ENCODE measurements at places on chromosomes 7 and 10. TPM values are rescaled to one million over a fixed set of nuclear protein-coding genes. Genes with fewer than 3 reads are reported as not detected.

DNA sequence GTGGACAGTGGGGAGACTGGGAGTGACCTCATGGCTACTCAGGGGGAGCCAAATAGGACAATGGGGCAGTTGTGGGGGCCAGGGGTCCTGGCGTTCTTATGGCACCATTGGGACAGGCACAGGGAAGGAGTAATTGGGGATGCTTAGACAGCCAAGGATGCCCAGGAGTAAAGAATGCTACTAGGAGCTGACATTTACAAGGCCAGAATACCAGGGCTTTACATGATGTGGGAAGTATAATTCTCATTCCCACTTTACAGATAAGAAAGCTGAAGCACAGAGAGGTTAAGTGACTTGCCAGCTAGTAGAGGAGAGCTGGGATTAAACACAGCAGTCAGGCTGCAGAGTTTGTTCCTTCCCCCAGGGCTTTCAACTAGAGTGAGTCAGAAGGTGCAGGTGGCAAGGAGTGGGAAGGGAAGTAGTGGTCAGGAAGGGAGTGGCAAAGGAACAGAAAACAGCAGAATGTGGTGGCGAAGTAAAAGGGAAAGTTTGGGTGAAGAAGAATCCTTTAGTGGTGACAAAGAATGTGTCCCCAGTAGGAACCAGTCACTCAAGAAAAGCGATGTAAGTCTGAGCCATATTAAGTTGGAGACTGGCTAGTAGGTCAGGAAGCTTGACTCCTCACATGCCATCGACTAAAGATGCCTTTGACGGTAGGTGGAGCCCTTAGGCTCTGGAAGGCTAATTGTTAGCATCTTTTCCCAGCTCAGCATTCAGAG lies 32.8 kb downstream of the CPVL start:
- no peaks in the 10 kb centered on the region for H3K27me3 ChIP-seq
- H3K4me1 ChIP-seq: no peaks in the 10 kb centered on the region
- no peak overlapping the region for H3K4me3 ChIP-seq
- H3K27ac ChIP-seq: no peak overlapping the region
- no peaks in the 10 kb centered on the region for H3K36me3 ChIP-seq
- DNase-seq: peak; percentile 8

Gene CYP3A7
- not detected for total RNA-seq

DNA sequence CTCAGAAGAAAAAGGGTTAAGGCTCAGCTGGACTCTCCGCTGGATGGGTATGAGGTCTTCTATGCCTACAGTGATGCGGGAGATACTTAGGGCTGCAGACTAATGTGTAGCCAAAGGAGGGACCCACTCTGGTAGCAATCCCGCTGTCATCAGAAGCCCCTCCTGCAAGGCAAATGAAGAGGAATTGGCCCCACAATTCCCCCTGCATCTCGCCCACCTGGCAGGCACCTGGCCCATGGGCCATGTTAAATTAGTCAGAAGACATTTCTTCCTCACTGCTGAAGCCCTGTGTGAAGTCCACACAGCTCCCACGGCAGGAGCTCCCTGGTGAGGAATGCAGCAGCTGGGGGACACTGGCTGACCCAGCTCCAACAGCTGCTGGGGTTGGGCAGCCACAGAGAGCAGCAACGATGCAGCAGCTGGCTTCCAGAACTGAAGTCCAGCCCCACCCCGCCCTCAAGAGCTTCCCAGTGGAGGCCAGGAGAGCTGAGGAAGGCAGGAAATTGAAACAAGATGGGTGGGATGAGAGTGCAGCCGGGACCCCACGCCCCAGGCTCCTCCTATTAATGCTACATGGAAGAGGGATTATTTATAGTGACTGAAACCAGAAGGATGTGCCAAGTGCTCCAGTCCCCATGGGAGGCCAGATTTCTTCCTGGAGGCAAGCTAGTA lies 5.5 kb downstream of the VSTM4 start:
- no peak overlapping the region for H3K4me3 ChIP-seq
- H3K36me3 ChIP-seq: peaks cover 5% of the 10 kb centered on the region
- no peaks in the 10 kb centered on the region for H3K27me3 ChIP-seq
- DNase-seq: no peak
- peaks cover 18% of the 10 kb centered on the region for H3K4me1 ChIP-seq

Gene C10orf105
- total RNA-seq: 0.09 TPM

GRCh38 chr7:37987732-37988131 lies 67.3 kb downstream of the EPDR1 start:
- H3K4me1 ChIP-seq: no peaks in the 10 kb centered on the region
- H3K36me3 ChIP-seq: no peaks in the 10 kb centered on the region
- H3K4me3 ChIP-seq: no peak overlapping the region
- H3K27me3 ChIP-seq: no peaks in the 10 kb centered on the region

GRCh38 chr7:101527844-101528667 lies 101.0 kb downstream of the MYL10 start:
- no peak overlapping the region for H3K4me3 ChIP-seq
- H3K27ac ChIP-seq: no peak overlapping the region
- no peaks in the 10 kb centered on the region for H3K36me3 ChIP-seq
- H3K4me1 ChIP-seq: no peaks in the 10 kb centered on the region
- DNase-seq: no peak
- peaks cover 58% of the 10 kb centered on the region for H3K27me3 ChIP-seq

Gene CACNB2
- total RNA-seq: not detected

GRCh38 chr7:103752995-103753394 lies 236.5 kb downstream of the RELN start:
- no peak overlapping the region for H3K27ac ChIP-seq
- no peaks in the 10 kb centered on the region for H3K36me3 ChIP-seq

Gene CUZD1
- total RNA-seq: 1.3 TPM

- no peaks in the 10 kb centered on the region for H3K27me3 ChIP-seq
- no peak for DNase-seq
- no peak overlapping the region for H3K4me3 ChIP-seq
- no peaks in the 10 kb centered on the region for H3K4me1 ChIP-seq
- no peak overlapping the region for H3K27ac ChIP-seq
Observed at GRCh38 chr10:125762692-125763648, 12.7 kb downstream of the MMP21 start.

DNA sequence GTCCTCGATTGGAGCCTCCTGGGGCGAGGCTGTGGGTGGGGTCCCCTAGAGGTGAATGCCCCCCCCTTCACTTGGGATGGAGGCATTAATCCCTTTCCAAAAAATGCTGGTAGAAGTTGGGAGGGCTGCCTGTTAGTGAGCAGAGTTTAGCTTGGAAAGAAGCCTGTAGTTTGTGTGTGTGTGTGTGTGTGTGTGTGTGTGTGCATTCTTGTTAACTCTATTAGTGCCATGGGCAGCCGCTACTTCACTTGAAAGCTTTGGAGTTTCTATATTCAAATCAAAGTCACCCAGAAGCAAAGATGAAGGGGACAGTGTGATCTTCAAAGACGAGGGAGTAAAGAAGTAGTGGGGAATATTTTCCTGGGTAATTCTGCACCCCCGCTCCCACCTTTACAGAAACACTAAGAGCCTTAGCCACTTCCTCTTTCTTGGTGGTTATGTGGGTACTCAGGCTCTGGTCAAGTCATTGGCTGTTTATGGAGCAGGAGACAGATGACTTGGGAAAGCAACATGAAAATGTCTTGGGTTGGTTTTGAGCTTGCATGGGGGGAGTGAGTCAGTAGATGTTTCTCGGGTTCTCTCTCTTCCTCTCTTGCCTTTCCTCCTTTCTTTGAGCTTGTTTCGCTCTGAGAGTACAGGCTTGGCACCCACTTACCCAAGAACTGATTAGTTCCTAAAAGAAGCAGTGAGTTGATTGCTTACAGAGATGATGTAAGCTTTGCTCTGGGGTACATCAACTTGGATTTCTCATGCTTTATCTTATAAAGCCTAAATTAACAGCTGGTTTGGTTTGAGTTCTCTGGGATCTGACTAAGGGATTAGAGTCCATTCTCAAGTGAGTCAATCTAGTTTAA lies 35.9 kb downstream of the TCF7L2 start:
- no peaks in the 10 kb centered on the region for H3K36me3 ChIP-seq
- no peak overlapping the region for H3K4me3 ChIP-seq
- DNase-seq: no peak
- no peak overlapping the region for H3K27ac ChIP-seq
- no peaks in the 10 kb centered on the region for H3K4me1 ChIP-seq

Gene HOXA1
- not detected for total RNA-seq

Gene FFAR4
- total RNA-seq: not detected

- H3K27ac ChIP-seq: no peak overlapping the region
- H3K4me3 ChIP-seq: no peak overlapping the region
- H3K27me3 ChIP-seq: no peaks in the 10 kb centered on the region
- peaks cover 24% of the 10 kb centered on the region for H3K4me1 ChIP-seq
- no peak for DNase-seq
Observed at GRCh38 chr10:132326925-132327324, 5.1 kb upstream of the LRRC27 start.
